Stimulated activated CD8-positive, alpha-beta memory T cell treated with anti-CD3 and anti-CD28 coated beads, Interleukin-7, amount 100 ng/mL, for 24 hours (primary cell): ENCODE measurements at places on chromosomes 4 and X.
A peak's percentile ranks its signal among the peaks of the same experiment; 100 is the strongest.

GRCh38 chr4:136526517-136526916 lies 1005.8 kb downstream of the PCDH18 start:
- no peak for DNase-seq

- DNase-seq: no peak
Measured at GRCh38 chr4:2303121-2303685, 41.3 kb upstream of the MXD4 start.

GRCh38 chrX:23907498-23908218 lies at the start of the genes APOO and CXorf58:
TSS of gene APOO (minus strand) at chrX:23907938. CDS start at chrX:23907702, 236 bp downstream.
TSS of gene CXorf58 (plus strand) at chrX:23908006. CDS start at chrX:23910303, 2,297 bp downstream.
- DNase-seq: peak; percentile 70

DNA sequence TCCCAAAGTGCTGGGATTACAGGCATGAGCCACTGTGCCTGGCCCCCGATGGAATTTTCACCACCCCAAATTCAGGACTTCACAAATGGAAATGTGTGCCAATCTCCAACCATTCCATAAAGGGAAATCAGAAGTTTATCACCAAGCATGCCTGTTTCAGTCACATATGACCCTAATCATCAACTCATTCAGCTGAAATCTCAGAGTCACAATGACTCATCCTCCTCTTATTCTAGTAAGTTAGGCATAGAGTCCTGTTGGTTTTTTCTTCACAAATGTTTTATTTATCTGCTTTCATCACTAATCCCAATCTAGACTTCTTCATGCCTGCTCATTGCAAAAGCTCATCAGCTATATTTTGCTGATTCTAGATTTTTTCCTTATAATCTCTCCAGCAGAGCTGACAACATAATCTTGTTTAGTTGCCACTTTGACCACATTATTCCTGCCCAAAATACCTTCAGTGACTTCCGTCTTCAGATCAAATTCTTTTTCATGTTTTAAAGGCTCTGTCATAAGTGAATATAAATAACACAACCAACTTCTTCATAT lies 83.3 kb downstream of the SLC7A11 start:
- DNase-seq: no peak

- DNase-seq: peak; percentile 7
Measured at GRCh38 chrX:46325312-46325877, 219.8 kb downstream of the ZNF674 start.

- DNase-seq: no peak
Measured at GRCh38 chr4:73129319-73129718, 59.8 kb upstream of the COX18 start.

- DNase-seq: no peak
Measured at GRCh38 chr4:114287079-114287696, 307.7 kb upstream of the ARSJ start.

- no peak for DNase-seq
Measured at GRCh38 chr4:152591396-152591795, 55.5 kb upstream of the FBXW7 start.

GRCh38 chr4:188429965-188430364 lies 290.7 kb downstream of the TRIML1 start:
- DNase-seq: no peak
